K562 (cell line): ENCODE measurements at places on chromosomes 2 and 18.

- no peak for DNase-seq
Measured at GRCh38 chr2:235218486-235218907, 266.7 kb downstream of the SH3BP4 start.

GRCh38 chr18:55365342-55365741 is 222.7 kb downstream of the TCF4 start:
- no peak for DNase-seq

DNA sequence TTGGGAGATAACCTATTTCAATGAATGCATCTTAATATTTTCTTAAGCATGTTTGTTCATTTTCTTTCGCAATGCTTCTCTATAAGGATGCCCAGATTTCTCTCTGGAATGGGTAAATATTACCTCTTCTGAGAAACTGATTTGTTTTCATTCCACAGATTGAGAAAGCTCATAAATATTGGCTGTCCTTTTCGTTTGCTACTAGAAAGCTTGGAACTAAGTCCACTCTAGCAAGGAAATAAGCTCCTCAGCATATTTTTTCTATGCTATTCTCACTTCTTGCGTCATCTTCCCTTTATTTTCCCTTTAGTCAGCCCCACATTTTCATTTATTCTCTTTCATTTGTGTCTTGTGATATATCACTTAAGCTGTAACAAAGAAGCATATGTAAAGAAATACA is 76.3 kb downstream of the ANTXR1 start:
- DNase-seq: no peak

GRCh38 chr2:30450025-30450424 is 3.0 kb downstream of the LCLAT1 start:
- DNase-seq: no peak

- DNase-seq: no peak
Measured at GRCh38 chr2:109170645-109171044, 41.6 kb downstream of the SH3RF3 start.

DNA sequence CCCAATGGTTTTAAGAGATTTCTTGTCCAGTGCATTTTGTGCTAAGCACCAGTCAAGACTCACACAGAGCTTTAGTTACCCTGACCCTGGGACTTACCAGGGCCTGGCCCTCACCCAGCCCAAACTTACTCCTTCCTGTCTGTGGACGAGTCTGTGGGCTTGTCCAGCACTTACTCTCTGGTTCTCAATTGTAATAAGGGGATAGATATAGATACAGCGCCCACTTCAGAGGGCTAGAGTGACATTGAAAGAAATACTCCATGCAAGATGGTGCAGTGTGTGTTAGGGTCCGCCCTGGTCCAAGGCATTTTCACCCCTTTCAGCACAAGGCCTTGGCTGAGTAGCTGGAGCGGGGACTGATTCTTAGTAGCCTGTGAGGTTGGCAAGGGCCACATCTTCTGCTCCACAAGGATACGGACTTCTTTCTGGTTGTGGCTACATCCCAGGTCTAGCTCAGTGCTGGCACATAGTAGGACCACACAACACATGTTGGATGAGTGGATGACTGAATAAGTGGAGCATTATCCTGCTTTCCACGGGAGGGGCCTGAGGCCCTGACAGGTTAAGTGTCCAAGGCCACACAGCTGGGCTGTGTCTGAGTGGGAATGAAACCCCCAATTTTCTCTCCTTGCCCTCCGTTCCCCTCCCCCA is 3.8 kb upstream of the ARID5A start:
- DNase-seq: no peak

DNA sequence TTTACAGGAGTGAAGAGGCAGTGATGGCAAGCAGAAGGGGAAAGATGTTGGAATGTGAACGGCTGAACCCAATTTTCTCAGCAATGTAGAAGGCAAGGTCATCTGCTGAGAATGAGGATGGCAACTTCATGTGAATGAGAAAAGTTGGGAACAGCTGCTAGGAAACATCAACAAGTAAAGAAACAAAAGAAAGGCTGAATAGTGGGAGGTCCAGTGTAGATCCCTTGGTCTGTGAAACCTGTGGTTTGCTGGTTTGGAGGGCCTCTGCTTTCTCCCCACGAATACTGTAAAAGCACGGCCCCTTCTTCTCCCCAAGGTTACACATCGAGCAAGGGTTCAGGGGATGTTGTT is 27.4 kb downstream of the MARCHF4 start:
- DNase-seq: no peak

DNA sequence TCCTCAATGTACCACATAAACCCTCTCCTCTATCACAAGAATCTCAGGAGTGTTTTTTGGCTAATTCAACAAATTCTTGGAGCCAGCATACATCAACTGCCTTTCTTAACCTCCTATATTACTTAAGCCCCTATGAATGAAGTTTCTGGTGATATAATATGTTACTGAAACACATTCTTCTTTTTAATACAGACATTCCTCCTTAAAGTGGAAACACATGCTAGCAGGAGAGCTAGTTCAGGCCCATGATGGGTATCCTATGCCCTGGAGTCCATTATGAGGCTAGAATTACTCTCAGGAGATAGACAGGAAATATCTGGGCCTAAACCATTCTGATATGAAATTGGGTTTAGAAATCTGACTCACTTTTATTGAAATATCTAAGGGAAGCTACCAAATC is 26.6 kb upstream of the RMDN2 start:
- DNase-seq: no peak
